Tibial nerve (tissue), 4 donors: ENCODE measurements at places on chromosomes 2 and 18. TPM values are rescaled to one million over a fixed set of nuclear protein-coding genes. Genes with fewer than 3 reads are reported as not detected.

DNA sequence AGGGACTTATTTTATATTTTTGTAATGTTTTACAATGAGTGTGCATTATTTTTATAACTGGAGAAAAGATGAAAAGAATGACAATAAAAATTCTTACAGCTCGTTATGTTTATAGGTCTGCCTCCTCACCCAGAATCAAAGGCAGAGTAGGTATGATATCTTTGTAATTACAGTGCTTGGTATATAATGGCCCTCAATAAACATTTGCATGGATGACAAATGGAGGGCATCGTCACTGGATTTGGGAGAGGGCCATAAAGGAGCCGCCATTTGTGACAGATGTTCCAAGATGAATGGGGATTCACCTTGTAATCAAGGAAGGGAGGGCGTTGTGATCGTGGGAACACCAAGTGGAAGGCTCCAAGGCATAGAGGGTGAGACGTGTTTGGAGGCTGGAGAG lies 22.6 kb upstream of the GIGYF2 start:
- DNase-seq: no peak

DNA sequence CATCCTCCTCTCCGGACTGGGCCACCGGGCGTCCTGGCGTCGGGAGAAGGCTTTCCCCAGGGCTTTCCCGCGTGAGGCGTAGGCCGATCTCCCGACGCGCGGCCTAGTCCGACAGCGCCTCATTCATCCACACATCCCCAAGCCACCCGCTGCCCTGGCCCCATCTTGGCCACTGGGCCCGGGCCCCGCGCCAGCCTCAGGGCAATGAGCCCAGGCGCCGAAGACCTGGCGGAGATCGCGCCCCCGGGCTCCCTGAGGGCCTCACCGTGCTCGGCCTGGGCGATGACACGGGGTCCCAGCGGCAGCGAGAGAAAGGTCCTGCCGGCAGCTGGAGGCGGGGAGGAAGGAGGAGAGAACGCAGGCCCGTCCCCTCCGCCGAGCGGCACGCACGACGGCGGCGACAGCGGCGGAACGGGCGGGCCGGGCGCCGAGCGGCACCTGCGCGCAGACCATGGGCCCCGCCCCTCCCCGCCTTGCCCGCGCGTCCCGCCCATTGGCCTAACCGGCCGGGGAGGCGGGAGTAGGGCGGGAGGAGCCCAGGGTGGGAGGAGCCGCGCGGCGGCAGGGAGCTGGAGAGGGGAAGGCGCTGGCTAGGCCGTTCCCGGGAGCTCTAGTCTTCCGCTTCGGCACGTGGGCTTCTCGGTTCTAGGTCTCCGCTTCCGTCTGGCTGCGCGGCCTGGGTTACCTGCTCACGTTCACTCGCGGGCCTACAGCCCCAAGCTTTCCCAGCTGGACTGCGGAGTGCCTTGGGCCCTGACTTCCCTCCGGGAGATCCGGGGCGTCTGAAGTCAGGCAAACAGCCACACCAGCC lies at the start of gene OLA1:
OLA1 (minus strand) TSS at position 346 of the 811 bp plus-strand sequence. CDS start 1,717 bp downstream, outside the sequence.
- peak; percentile 85 for DNase-seq

DNA sequence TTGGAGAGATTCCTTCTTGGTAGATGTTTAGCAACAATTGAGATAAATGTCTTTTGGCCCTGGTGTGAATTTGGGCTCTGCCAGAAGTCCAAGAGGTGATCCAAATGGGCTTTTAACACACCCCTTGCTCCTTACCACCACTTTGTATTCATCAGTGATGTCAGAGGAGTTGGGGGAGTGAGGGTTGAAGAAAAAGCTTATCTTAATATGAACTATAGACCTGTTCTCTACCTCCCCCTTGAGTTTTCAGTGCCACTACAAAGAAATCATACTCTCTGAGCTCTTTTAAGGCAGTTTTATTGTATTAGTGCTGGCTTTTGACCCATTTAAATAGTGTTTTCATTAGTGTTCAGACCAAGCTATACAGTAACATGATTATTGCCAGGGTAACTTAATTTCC lies 229.1 kb downstream of the PHLPP1 start:
- DNase-seq: no peak

- no peak for DNase-seq
Measured at GRCh38 chr2:45469314-45470099, 141.6 kb downstream of the SRBD1 start.

- no peak for DNase-seq
Measured at GRCh38 chr18:7021994-7022840, 95.4 kb downstream of the LAMA1 start.

GRCh38 chr2:238915196-238915595 lies 67.3 kb downstream of the TWIST2 start:
- no peak for DNase-seq

- no peak for DNase-seq
Measured at GRCh38 chr2:237665713-237666143, 38.3 kb downstream of the LRRFIP1 start.

- DNase-seq: no peak
Measured at GRCh38 chr18:57207124-57207916, 60.4 kb downstream of the BOD1L2 start.

GRCh38 chr2:68925295-68925896 lies 27.3 kb downstream of the GKN2 start:
- DNase-seq: peak; percentile 66

The MITD1 gene
- 18.3 TPM for total RNA-seq

GRCh38 chr2:24088821-24089359 lies 4.3 kb upstream of the TP53I3 start:
- DNase-seq: no peak

GRCh38 chr2:170411660-170412059 lies 233.7 kb downstream of the MYO3B start:
- no peak for DNase-seq

DNA sequence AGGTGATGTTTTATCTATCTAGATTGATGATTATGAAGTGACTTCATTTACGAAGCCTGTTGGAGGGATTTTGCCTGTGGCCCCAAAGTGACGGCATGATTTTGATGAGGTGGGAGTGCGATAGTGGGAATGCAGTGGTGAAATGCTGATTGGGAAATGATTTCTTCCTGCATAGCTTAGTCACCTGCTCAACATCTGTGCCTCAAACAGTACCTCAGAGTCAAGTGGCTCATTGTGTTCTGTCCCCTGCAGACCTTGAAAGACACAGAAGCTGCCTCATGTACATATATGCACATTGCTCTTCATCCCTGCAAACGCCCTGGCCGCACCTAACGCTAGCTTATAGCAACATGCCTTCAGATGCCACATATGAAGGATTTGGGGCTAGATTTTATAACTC lies 201.2 kb downstream of the TPGS2 start:
- no peak for DNase-seq

- DNase-seq: no peak
Measured at GRCh38 chr18:55543130-55543704, 44.8 kb downstream of the TCF4 start.

The NLRC4 gene
- 3.3 TPM for total RNA-seq

GRCh38 chr2:7725171-7725849 lies 808.1 kb downstream of the RNF144A start:
- DNase-seq: no peak

GRCh38 chr2:32902986-32903385 lies 43.8 kb upstream of the LTBP1 start:
- no peak for DNase-seq

GRCh38 chr2:191150230-191150599 lies 579 bp downstream of the STAT4 start:
- DNase-seq: no peak

The ADRA2B gene
- 4.9 TPM for total RNA-seq

The NT5DC4 gene
- not detected for total RNA-seq

GRCh38 chr2:98472961-98473746 lies 28.5 kb downstream of the INPP4A start:
- no peak for DNase-seq

The ZNF385B gene
- total RNA-seq: 3.9 TPM

DNA sequence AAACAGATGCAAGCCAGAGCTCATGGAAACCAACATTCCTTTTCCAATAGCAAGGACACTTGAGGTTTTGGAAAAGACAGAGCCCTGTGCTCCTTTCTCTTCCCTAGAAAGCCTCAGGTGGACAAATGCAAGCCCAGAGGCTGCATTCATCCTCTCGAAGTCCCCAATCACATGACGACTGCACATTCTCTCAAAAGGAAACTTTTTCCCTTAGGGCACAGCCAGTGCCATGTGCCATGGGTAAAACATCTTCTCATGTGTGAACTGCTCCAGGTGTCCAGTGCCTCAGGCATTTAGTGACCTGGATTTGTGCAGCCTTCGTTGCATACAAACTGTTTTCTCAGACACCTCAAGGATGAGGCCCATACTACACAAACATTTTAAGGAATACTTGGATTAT lies 140.7 kb downstream of the LAMA1 start:
- no peak for DNase-seq

GRCh38 chr2:231530099-231531011 lies at the start of gene NMUR1:
Gene NMUR1 (minus strand): TSS chr2:231530445. CDS start chr2:231530361, 84 bp downstream.
- DNase-seq: peak; percentile 38

GRCh38 chr2:8408560-8409460 lies 273.0 kb upstream of the ID2 start:
- DNase-seq: no peak

The USP40 gene
- total RNA-seq: 63.0 TPM

- DNase-seq: no peak
Measured at GRCh38 chr2:154710685-154711084, 12.2 kb downstream of the KCNJ3 start.

DNA sequence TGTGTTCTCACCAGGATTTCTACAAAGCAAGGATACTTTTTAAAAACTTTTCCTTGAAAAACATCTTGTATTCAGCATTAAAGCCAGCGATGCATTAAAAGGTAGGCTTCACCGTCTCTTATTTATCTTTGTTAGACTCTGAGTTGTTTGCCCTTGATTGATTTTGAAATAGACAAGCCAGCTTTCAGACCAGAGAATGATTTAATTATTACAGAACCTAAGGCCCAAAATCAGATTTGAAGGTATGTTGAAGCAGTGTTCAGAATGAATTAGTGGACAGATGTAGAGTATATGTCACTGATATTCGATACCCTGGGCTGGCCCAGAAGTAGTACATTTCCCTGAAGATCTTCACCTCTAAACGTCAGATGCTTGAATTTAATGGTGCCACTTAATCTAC lies 136.4 kb downstream of the THSD7B start:
- no peak for DNase-seq

- no peak for DNase-seq
Measured at GRCh38 chr2:101114268-101114783, 36.9 kb downstream of the TBC1D8 start.

DNA sequence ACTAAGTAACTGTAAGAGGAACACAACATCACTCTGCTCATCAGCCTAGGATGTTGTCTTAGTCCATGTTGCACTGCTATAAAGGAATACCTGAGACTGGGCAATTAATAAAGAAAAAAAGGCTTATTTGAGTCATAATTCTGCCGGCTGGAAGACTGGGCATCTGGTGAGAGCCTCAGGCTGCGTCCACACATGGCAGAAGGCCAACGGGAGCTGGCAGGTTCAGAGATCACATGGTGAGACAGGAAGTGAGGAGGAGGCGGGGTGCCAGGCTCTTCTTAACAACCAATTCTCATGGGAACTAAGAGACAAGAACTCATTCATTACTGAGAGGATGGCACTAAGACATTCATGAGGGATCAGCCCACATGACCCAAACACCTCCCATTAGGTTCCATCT lies 46.8 kb downstream of the EPG5 start:
- peak; percentile 61 for DNase-seq

GRCh38 chr18:74942319-74942910 lies 266.5 kb downstream of the PTGR3 start:
- DNase-seq: no peak

DNA sequence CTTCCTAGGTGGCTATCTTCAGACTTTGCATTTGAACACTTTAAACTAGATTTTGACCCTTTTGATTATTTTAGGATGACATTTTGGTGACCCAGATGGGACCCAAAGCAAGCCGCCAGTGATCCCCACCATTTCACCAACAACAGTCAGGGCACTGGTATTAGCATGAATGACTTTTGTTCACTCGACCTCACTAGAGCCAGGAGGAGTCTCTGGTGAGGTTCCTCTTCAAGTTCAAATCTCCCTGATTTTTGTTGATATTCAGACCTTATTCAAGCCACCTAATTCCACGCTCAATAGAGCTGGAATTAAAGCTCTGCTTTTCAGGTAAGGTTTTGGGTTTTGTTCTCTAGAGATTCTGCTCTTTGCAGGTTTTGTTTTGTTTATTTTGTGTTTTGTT lies 202.3 kb downstream of the MREG start:
- DNase-seq: no peak

GRCh38 chr2:226680719-226681118 lies 118.9 kb downstream of the IRS1 start:
- DNase-seq: no peak

DNA sequence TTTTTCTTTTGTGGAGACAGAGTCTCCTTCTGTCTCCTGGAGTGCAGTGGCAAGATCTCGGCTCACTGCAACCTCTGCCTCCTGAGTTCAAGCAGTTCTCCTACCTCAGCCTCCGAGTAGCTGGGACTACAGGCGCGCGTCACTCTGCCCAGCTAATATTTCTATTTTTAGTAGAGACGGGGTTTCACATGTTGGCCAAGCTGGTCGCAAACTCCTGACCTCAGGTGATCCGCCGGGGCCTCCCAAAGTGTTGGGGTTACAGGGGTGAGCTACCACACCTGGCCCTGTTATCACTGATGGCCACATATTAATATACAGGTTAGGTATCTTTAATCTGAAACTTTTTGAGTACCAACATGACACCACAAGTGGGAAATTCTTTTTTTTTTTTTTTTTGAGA lies 3.4 kb downstream of the MRPL35 start:
- DNase-seq: no peak

The RETREG2 gene
- total RNA-seq: 45.8 TPM

The ASTL gene
- total RNA-seq: 0.60 TPM

The TEKT4 gene
- total RNA-seq: not detected

- DNase-seq: no peak
Measured at GRCh38 chr2:115913921-115914320, 1471.5 kb downstream of the DPP10 start.

DNA sequence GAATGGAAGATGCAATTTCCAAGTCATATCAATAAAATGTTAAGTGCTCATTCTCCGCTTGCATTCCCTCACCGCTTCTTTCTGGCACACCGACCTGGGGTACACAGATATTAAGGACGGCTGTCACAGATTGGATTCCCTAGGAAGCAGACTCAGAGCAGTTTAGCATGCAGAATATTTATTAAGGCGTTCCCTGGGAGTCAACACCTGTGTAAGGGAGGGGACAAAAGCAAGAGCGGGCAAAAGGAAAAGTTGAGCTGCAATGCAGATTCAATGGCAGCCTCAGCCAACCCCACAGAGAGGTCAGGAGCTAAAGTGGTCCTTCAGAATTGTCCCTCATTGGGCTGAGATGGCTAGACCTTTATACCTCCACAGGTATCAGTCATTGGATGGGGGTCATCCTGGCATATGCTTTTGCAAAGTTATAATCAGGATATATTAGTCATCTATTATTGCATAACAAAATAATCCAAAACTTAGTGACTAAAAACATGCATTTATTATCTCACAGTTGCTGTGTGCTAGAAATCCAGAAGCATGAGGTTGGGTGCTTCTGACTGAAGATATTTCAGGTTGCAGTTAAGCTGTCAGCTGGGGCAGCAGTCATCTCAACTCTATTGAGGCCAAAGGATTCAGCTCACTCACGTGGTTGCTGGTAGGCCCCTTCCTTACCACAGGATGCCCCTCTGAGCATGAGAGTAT lies 27.0 kb upstream of the INO80D start:
- no peak for DNase-seq

- no peak for DNase-seq
Measured at GRCh38 chr18:51398104-51398503, 200.6 kb upstream of the MEX3C start.
